Cardiac muscle cell (in vitro differentiated cells and primary cell): ENCODE measurements at places on chromosomes 5 and 9. TPM values are rescaled to one million over a fixed set of nuclear protein-coding genes. Genes with fewer than 3 reads are reported as not detected.

The ANKRD18B gene
- polyA plus RNA-seq = 1.8 and 2.4 TPM in 2 replicates

The ABO gene
- 0.12 TPM in 1 of 2 replicates, not detected in the other for polyA plus RNA-seq

The FOXI1 gene
- polyA plus RNA-seq = not detected in 2 replicates

The PCDHB4 gene
- polyA plus RNA-seq = 0.75 and 2.4 TPM in 2 replicates

The N4BP3 gene
- polyA plus RNA-seq = 5.7 and 6.1 TPM in 2 replicates

The SGCD gene
- polyA plus RNA-seq = 0.77 TPM in 1 of 2 replicates, not detected in the other

The SPAG8 gene
- 4.2 and 6.1 TPM in 2 replicates for polyA plus RNA-seq

The PTGS1 gene
- 1.4 TPM in 1 of 2 replicates, not detected in the other for polyA plus RNA-seq

The MAMDC4 gene
- 8.7 and 17.8 TPM in 2 replicates for polyA plus RNA-seq

The PTGES gene
- polyA plus RNA-seq = 3.0 and 4.6 TPM in 2 replicates

The C5orf58 gene
- polyA plus RNA-seq = not detected in 2 replicates

The HMGCS1 gene
- polyA plus RNA-seq = 48.5 and 105 TPM in 2 replicates

The TBCA gene
- 287 and 318 TPM in 2 replicates for polyA plus RNA-seq

The AGXT2 gene
- not detected in 2 replicates for polyA plus RNA-seq

The PROB1 gene
- 15.2 and 20.5 TPM in 2 replicates for polyA plus RNA-seq

The PHYHD1 gene
- 40.8 and 43.8 TPM in 2 replicates for polyA plus RNA-seq

The NEURL1B gene
- 4.6 and 7.6 TPM in 2 replicates for polyA plus RNA-seq

The FBXW2 gene
- polyA plus RNA-seq = 36.5 and 38.3 TPM in 2 replicates

The ARHGEF39 gene
- 5.6 and 36.9 TPM in 2 replicates for polyA plus RNA-seq

The FOXD1 gene
- 0.28 TPM in 1 of 2 replicates, not detected in the other for polyA plus RNA-seq

The ANKRD31 gene
- polyA plus RNA-seq = 0.15 TPM in 2 replicates

The ZNF658 gene
- 2.3 and 5.8 TPM in 2 replicates for polyA plus RNA-seq

The INSL4 gene
- polyA plus RNA-seq = not detected in 2 replicates

The NFIB gene
- polyA plus RNA-seq = 5.7 and 7.8 TPM in 2 replicates

The UBAP2 gene
- polyA plus RNA-seq = 29.3 and 32.6 TPM in 2 replicates

The OBP2B gene
- 0.35 TPM in 1 of 2 replicates, not detected in the other for polyA plus RNA-seq

The CDX1 gene
- polyA plus RNA-seq = 0.62 TPM in 1 of 2 replicates, not detected in the other

The MOB3B gene
- polyA plus RNA-seq = 0.81 and 1.7 TPM in 2 replicates

The GFPT2 gene
- 39.8 and 64.5 TPM in 2 replicates for polyA plus RNA-seq

The TMEFF1 gene
- polyA plus RNA-seq = 22.3 and 33.0 TPM in 2 replicates

The ALDH7A1 gene
- polyA plus RNA-seq = 121 and 194 TPM in 2 replicates

The LRRC14B gene
- 1.5 and 2.7 TPM in 2 replicates for polyA plus RNA-seq

The MVB12B gene
- polyA plus RNA-seq = 18.9 and 19.0 TPM in 2 replicates

The BTNL9 gene
- not detected in 2 replicates for polyA plus RNA-seq

The OXCT1 gene
- 54.8 and 54.9 TPM in 2 replicates for polyA plus RNA-seq

The IL31RA gene
- polyA plus RNA-seq = not detected in 2 replicates

The NTRK2 gene
- 0.74 and 1.3 TPM in 2 replicates for polyA plus RNA-seq

The BAAT gene
- polyA plus RNA-seq = not detected in 2 replicates

The DNM1 gene
- 24.3 and 47.2 TPM in 2 replicates for polyA plus RNA-seq

The AMBP gene
- polyA plus RNA-seq = 0.64 TPM in 1 of 2 replicates, not detected in the other

The MXD3 gene
- 7.3 and 50.5 TPM in 2 replicates for polyA plus RNA-seq

The DEPDC1B gene
- 1.8 and 20.8 TPM in 2 replicates for polyA plus RNA-seq

The GABRA1 gene
- polyA plus RNA-seq = not detected in 2 replicates

The PCDHGA2 gene
- polyA plus RNA-seq = 0.18 and 1.1 TPM in 2 replicates

The MEIKIN gene
- polyA plus RNA-seq = not detected in 2 replicates

The MRPL41 gene
- 93.1 and 111 TPM in 2 replicates for polyA plus RNA-seq

The GAS1 gene
- 12.9 and 14.5 TPM in 2 replicates for polyA plus RNA-seq

The CENPK gene
- 11.1 and 21.8 TPM in 2 replicates for polyA plus RNA-seq

The CARTPT gene
- not detected in 2 replicates for polyA plus RNA-seq
